SIG-M5 (cell line): ENCODE measurements at places on chromosomes 2 and 18.

GRCh38 chr2:191078165-191078867 lies 64.3 kb upstream of the STAT1 start:
- DNase-seq = no peak

DNA sequence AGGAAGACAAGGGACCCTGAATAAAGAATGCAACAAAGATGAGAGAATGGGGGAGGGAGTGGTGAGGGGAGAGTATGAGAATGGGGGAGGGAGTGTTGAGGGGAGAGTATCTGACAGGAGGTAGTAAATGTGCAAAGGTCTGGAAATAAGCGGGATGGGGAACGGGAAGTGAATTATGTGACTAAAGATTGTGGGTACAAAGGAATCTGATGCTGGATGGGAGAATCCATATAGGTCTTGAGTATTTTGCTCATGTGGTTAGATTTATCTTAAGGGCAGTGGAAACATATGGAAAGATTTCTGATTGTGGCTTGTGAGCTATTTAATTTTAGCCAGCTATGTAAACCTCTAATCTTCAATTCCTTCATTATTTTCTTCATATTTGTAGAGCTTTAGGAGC lies 593.4 kb downstream of the DCC start:
- no peak for DNase-seq

DNA sequence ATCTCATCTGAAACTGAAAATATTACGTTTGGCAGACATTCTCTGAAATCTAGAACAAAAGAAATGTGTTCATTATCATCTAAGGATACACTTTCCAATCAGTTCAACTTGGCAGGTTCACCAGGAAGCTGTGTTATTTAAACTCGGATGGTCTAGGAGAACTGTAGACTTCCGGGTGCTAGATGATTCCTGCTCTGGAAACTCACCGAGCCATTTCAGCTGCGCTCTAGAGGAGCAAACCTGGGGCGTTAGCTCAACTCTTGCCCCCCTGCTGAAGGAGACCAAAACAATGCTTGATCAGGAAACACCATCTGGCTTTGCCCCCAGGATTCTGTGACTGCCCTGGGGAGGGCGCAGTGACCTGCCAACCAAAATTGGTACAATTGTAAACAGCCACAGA lies 22.9 kb downstream of the MLPH start:
- DNase-seq = no peak

DNA sequence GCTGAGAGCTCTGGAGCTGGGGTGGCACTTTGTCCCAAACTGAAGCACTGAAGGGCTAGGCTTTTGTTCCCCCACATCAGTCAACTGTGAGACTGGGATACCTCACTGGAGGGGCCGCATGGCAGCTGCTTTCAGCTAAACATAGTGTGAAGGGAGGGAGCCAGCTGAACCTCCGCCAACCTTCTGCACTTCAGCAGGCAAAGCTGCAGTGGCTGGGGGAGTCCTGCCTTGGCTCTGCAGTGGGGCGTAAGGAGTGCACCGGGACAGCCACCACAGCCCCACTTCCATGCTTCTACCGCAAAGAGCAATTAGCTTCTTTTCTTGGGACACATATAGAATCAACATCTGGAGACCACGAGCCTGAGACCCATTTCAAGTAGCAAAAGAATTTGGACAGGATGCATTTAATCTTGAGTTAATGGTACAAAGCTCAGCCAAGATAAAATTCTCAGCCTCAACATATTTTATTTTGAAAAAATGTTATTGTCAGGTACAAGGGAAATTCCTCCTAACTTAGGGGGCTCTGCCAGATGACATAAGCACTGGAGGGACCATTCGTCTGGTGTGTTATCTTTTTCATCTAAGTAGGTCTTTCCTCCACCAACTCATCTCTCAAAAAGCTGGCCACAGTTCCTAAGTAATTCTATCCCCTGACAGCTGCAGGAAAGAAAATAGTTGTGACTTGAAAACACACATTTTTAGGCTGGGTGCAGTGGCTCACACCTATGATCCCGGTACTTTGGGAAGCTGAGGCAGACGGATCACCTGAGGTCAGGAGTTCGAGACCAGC lies 25.6 kb upstream of the MYCN start:
- DNase-seq = no peak

GRCh38 chr2:55452879-55453278 lies 33.2 kb upstream of the CCDC88A start:
- no peak for DNase-seq

DNA sequence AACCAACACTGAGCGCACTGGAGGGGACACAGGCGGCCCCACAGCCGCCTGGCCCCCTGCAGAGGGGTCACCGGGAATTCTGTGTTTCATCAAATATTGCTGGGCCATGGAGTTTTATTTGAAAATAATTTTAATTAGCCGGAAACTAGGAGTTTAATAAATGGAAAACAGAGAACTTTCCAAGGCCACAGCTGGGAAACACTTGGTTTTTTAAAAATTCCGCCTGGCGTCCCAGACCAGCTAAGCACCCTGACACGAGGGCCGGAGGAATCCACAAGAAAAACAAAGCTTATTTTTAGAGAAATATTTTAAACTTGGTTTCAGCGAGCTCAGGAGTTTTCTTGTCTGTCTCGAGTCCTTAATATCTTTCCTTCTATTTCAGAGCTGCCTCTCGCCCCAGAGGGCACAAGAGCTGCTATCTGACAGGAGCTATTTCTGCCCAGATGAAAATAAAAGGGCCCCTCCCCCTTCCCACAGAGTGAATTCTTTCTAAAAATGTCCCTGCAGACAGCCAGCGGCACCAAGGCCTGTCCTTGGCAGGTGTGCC lies 8.2 kb downstream of the ZFP36L2 start:
- peak; percentile 52 for DNase-seq

- no peak for DNase-seq
These were observed 14.3 kb upstream of the TMEM185B start for GRCh38 chr2:120237491-120237902.

- DNase-seq = no peak
These were observed 11.1 kb downstream of the SCN3A start for GRCh38 chr2:165192729-165193128.

DNA sequence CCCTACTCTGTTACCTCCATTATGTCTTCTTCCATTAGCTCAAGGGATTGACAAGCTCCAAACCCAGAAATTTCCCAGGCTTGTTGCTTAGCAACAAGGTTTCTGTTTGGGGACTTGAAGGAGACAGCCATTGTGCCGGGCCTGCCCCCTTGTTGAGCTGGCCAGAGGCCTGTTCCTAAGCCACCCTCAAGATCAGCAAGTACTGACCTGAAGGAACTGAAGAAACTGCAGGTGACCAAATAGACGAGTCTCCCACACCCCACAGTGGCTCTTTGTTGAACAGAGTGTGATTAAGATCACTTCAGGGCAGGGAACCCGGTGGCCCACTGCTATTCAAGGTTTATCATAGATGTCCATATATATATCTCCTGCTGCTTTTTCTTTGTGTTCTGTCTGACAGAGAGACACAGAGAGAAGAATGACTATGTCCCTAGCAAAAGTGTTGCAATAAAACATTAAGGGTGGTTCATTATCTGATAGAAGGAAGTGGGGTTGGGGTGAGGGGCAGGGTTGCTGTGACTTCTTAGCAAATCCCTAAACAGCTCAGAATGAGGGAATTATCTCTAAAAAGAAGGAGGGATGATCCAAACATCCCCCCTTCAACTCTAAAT lies 69.2 kb downstream of the RNF144A start:
- no peak for DNase-seq

DNA sequence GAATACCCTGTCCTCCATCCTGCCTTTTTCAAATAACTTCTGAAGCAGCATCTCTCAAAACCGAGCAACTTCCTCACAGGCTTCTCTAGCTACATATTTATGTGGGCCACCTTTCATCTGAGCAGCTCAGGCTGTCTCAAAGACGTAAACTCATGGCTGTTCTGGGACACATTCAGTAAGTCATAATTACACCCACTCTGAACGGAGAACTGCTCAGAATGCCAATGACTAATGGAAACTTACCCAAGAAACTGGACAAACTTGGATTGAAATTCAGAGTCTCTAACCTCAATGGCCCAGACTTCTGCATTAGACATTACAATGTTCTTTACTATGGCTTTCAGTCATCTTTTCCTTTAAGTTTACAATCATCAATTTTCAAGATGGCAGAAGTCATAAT lies 145.2 kb downstream of the RAD51AP2 start:
- no peak for DNase-seq

GRCh38 chr18:5393779-5394178 lies 98.3 kb upstream of the ZBTB14 start:
- DNase-seq = no peak

DNA sequence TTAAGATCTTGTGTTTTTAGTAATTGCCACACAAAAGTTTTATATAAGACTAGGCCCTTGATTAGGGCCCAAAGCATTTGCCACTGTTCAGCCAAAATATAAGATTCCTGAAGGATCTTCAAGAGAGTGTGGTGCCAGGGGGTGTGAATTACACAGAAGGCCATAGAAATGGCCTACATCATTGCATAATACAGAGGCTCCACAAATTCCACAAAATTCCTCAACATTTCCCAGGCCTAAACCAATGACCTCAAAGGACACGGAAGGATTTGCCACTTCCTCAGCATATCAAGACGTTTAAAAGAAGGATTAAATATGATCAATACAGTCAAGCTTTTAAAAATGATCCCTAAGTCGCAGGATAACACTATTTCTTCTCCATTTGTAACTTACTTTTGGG lies 24.1 kb downstream of the COL6A3 start:
- no peak for DNase-seq

GRCh38 chr2:101386599-101387150 lies 628 bp downstream of the CREG2 start:
- DNase-seq = no peak

- no peak for DNase-seq
These were observed 247.3 kb downstream of the RAD51AP2 start for GRCh38 chr2:17270894-17271293.

GRCh38 chr2:199310771-199311585 lies 146.8 kb downstream of the SATB2 start:
- no peak for DNase-seq

DNA sequence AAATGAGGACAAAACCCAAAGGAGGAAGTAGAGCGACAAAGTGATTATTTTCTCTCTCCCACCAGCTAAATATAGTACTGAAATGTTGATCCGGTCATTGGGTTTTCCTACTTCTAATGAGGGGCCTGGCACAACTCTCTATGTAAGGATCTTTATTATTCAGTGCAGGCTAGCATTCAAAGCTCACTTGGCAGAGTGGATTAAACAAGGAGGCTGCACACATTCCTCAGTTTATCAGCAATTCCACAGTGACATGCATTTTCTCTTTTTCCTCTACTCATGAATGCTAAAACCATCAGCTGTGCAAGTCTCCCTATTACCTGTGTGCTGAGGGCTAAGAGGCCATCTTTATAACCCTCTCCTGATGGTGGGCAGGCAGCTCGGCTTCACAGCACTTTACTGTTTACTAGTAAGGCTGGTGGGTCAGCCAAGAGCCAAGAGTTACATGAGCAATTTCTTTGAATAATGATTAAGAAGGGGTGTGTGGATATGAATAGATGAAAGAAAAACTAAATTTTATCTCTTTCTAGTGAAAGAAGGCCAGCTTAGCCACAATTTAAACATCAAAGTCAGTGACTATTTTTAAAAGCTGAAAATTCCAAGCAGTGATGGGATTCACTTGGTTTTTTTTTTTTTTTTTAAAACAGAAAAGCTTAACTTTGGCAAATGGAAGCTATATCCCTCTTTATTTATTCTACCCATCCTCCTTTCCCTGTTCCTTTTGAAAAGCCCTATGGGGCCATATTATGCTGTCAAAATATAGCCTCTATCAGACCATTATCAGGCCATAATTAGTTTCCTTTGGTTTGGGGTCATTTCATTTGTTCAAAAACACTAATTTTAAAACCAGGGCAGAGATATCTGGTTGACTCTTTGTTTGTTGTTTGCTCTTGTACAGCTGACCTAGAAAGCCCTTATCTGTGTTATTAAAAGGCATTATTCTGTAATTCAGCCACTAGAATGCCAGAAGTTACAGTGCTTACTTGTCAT lies 111.0 kb downstream of the RBM43 start:
- DNase-seq = no peak

GRCh38 chr18:46696268-46696667 lies 39.2 kb upstream of the LOXHD1 start:
- DNase-seq = no peak

DNA sequence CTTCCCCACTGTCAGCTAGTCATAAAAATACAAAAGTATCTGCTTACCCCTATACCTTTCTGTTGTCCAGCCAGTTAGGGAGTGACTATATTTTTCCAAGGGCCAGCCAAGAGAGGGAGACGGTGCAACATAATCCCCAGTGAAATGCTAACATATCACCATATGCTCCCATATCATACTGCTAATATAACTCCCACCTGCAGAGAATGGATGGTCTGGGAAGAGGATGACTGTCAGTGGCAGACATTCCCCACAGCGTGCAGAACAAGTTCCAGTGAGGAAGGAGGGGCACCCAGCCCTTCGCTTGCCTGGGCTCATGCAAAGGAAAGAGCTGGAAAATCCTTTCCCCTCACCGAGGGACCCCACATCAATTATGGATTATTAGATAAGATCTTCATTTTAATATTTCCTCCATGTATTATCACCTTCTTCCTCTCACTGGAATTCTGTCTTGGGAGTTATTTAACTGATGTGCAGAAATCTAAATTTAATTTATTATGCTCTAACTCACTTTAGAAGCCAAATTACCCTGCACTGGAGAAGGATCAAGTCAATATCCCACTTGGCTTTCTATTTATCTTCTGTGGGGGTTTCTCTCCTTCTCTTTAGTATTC lies 135.6 kb downstream of the GALNT14 start:
- no peak for DNase-seq

DNA sequence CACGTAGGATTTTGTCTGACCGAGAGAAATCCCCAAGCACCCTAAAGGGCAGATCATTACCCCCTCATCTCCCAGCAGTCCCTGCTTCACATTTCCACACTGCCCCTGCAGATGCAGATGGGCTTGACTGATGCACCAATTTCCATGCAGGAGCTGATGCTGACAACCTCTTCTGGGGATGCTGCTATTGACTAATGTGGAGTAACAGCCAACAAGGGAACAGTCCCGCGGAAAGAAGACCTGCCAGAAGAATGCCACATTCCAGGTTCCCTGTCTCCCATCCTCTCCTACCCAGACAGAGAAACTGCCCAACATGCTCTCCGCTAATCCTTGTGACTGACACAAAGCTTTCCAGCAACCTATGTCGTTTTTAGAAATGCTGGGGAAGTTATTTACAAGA lies 91.7 kb downstream of the AFF3 start:
- DNase-seq = no peak

GRCh38 chr2:207534417-207534816 lies 4.7 kb downstream of the CREB1 start:
- DNase-seq = no peak
